ENCODE measurements at places on chromosomes 3 and 15. TPM values are rescaled to one million over a fixed set of nuclear protein-coding genes. Genes with fewer than 3 reads are reported as not detected.

KLHL40 gene
- not detected for total RNA-seq

PKM gene
- 1,412 TPM for total RNA-seq

KLF15 gene
- total RNA-seq: 0.65 TPM

PTH1R gene
- total RNA-seq: 0.97 TPM

GPR156 gene
- under 0.01 TPM for total RNA-seq

Data from epithelial cell of umbilical artery (primary cell).